ENCODE measurements at places on chromosomes 16 and 17.

DNA sequence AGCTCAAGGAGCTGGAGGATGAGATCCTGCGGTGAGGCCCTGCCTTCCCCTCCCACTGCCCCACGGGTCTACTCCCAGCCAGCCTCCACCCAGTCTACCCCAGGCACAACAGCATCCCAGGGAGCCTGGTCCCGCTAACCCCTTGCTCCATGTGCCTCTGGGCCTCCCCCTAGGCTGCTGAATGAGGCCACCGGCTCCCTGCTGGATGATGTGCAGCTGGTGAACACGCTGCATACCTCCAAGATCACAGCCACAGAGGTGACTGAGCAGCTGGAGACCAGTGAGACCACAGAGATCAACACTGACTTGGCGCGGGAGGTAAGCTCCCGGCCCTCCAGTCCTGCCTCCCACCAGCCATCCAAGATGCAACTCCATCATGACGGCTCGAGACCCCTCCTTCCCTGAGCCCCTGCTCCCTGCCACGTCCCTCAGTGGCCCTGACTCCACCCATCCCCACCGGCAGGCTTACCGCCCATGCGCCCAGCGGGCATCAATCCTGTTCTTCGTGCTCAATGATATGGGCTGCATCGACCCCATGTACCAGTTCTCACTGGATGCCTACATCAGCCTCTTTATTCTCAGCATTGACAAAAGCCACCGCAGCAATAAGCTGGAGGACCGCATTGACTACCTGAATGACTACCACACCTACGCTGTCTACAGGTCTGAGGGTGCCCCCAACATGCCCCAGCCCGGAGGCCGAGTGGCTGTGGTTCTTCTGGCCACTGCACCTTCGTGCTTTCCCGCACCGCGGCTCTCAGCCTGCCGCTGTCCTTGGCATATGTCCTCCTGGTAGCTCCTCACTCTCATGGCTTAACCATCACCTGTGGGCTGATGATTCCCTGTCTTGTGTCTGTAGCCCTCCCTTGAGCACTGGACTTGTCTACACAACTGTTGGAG lies 15.0 kb upstream of the KDM6B start:
- no peak for DNase-seq

GRCh38 chr16:30509081-30509765 lies 17.1 kb downstream of the ZNF768 start:
- DNase-seq = no peak

DNA sequence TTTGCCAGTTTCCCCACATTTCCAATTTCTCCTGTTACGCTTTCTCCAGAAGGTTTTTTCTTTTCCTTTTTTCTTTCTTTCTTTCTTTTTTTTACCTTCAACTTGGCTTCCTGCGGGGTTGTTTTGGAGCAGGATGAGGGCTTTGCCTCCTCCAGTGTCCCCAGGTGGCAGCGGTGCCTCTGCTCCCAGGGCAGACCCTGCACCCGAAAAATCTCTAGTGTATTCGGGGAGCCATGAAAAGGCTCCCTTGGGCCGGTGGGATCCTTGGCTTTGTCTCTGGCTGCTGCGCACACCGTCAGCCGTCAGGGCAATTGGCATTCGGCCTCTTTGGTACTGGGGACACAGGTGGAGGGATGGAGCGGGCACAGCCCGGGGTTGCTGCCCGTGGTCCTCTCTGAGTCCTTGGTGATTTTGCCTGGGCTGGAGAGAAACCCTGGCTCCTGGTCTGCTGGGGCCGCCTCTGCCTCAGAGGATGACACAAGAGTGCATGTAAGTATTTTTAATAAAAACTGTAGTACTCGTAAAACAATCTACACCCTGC lies 846 bp downstream of the ITGB3 start:
- no peak for DNase-seq

DNA sequence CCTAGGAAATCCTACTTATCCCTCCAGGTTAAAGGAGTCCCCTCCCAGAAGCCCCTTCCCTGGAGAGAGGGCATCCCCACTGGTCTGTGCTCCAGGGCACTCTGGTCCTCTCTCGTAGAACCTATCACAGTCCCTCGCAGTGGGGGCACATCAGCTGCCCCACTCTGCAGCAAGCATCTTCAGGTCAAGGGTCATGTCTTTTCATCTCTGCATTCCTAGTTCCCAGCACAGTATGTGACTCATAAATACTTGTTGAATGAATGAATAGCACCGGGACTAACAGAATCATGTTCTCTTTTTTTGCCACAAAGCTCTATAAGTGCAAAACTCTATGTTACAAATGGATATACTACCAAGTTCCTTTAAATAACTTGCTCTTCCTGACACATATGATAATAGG lies 36.0 kb downstream of the RNF157 start:
- DNase-seq = no peak

DNA sequence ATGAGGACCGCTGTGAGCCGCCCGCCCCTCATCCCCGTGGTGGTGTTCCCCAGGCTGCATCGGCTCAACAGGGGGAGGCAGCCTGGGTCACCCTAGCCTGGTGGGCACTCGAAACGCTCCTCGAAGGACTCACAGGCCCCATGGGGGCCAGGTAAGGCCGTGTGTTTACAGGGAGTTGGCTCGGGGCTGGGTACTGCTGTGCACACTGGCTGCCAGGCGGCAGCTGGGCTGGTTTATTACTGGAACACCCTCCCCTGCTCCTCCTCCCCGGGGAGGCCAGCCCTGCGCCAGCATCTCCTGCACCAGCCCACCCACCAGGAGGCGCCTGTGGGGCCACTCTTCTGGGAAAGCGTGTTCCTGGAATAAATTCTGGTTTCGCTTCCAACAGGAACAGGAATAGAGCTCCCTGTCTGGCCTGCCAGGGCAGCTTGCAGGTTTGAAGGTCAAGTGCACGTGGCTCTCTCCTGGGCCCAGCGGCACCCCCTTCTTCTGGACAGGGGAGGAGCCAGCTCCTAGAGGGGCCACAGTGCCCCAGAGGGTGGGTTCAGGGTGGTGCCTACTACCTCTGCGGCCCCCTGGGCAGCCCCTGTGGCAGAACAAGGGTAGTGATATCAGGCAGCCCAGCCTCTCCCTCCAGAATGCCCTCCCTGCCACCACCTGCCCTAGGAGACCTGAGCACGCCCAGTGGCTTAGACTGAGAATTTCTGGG lies 11.3 kb downstream of the MCRIP1 start:
- DNase-seq = peak; percentile 69

DNA sequence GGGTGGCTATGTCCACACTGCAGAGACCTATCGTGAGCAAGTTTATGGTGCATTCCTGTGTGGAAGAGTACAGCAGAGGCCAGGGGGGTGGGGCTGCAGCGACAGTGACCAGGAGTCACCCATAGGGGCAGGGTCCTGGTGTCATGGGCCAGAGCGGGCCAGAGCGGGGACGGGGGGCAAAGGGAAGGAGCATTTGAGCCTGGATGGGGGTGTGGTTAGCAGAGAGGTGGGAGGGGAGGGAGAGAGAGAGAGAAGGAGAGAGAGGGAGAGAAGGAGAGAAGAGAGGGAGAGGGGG lies 17.8 kb downstream of the JPH3 start:
- DNase-seq = no peak

GRCh38 chr17:66678827-66679226 lies 156.1 kb upstream of the CACNG5 start:
- DNase-seq = no peak

GRCh38 chr17:80328634-80329380 lies 68.2 kb downstream of the RNF213 start:
- no peak for DNase-seq

DNA sequence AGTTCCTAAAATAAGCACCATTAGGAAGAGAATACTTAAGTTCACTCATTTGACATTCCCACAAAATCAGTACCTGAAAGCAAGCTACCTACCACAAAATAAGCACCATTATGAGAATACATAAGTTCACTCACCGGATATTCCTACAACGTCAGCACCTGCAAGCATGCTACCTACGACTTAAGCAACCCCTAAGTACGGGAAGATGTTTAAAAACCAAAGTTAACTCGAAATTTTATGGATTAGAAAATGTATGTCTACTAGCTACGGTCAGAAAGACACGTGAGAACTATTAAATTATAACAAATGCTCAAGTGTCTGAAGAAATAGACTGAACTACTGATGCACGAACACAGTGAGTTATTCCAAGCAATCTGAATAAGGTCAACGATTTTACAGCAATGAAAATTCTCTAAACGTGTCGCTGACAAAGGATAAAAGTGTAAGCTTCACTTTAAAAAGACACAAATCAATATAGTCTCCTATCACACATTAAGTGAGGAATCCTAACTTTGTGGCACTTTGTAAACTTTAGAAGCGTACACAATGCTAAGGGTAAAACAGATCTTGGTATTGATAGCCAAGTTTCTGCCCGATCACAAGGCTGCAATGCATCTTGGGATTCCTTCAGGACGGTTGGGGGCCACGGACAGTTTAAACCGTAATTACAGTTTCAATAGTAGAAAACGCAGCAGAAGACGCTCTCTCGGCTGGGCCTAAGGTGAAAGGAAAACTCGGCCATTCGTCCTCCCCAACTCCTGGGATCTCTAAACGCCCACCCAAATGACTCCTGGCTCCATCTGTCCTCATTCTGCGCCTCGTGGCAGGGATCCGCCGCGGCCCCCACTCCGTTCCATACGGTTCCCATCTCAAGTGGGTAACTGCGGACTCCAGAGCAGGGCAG lies 1.3 kb downstream of the GSPT1 start:
- DNase-seq = no peak

GRCh38 chr16:30633526-30633925 lies 17.2 kb upstream of the PRR14 start:
- DNase-seq = no peak

DNA sequence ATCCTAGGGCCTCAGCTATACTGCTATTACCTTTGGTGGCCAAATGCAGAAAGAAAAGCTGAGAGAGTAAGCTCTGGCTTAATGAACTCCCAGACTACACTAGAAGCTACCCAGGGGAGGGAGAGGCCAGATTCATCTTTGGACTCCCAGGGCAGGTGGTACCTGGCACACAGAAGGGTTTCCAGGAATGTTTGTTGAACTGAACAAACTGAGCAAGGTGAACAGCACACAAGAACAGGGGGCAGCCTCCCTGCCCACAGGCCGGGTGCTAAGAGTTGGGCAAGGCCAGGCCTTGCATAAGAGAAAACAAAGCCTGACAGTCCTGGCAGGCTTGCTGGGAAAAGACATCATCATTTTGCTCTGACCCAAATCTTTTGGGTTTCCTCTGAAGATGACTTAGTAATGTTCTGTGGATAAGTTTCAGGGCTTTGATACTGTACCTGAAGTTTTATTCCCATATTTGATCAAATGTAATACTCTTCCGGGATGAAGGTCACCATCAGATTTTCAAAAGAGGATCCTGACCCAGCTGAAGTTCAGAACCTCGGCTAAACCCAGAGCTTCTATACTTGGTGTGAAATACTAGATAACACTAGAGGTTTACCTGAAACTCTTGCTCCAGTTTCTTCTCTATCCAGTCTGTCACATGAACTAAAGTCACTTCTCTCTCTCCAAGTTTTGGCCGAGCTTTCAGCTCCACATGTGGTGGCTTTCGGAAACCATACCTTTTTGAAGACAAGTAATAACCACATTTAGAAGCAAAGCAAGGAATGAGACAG lies 20.5 kb upstream of the ERN1 start:
- DNase-seq = no peak

- DNase-seq = no peak
Observed at GRCh38 chr17:15411384-15412198, 55.8 kb downstream of the CDRT4 start.

- no peak for DNase-seq
Observed at GRCh38 chr17:958712-959451, 20.7 kb downstream of the NXN start.
